Activated CD8-positive, alpha-beta memory T cell treated with anti-CD3 and anti-CD28 coated beads for 1 hour (primary cell): ENCODE measurements at places on chromosomes 3 and 15.

DNA sequence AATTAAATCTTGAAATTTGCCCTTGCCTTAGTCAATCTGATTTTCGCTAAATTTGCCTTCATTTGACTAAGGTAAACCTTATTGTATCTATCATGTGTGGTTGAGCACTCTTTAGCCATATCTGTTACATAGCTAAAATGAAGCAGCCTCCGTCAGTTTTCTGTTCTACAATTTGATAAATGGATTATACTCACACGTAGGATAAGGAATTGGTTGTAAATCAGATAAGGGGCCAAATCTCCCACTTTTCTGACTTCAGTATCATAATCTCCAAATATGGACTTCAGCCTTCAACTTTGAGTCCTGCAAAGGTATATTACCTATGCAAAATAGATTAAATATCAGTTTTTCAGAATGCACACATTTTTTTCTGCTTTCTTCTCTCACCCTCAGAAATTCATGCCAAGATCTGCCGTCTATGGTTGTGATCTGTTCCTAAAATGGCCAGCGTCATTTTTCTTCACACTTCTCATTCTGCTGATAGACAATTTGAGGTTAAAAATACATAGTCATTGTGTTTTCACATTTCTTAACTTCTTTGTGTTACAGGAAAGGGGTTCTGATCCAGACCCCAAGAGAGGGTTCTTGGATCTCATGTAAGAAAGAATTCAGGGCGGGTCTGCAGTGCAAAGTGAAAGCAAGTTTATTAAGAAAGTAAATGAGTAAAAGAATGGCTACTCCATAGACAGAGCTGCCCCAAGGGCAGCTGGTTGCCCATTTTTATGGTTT is 36.9 kb downstream of the RAB8B start:
- no peak for DNase-seq

GRCh38 chr3:184360929-184361531 is 375 bp downstream of the CLCN2 start:
- DNase-seq: no peak

GRCh38 chr3:102791641-102792589 is 357.1 kb downstream of the ZPLD1 start:
- DNase-seq: no peak

GRCh38 chr3:28328188-28329151 is 20.1 kb upstream of the ZCWPW2 start:
- no peak for DNase-seq

DNA sequence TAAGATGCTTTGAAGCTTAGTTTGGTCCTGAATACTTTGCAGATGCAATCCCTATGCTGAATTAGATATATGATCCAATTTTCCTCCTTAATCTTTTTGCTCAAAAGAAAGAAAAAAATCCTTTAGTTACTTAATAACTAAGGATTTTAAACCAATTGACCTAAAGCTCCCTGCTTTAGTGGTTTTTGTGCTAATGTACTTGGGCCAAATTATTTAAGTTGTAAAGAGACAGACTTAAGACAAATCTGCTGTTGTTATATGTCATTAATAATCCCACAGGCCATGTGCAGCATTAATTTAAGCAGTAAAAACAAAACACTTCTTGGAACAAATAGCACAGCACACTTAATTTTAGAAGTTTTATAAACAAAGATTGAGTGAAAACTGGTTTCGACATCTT is 776.1 kb upstream of the SEMA6D start:
- DNase-seq: no peak

DNA sequence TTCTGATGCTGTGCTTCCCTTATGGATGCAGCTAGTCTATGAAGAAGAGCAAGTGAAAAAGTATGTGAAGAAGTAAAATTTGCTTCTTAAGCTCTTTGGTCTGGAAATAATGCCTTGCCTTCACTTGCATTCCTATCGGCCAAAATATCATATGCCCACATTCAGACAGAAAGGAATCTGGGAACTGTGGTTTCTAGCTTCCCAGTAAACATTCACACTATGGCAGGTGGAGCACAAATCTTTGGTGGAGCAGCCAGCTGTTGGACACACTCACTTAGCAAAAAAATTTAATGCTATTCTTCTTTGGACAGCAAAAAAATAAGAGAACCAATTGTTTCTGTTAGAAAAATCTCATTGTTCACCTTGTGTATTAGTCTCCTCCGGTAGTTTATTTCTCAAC is 12.3 kb upstream of the COL6A6 start:
- no peak for DNase-seq

- DNase-seq: no peak
Measured at GRCh38 chr3:98565843-98566242, 27.6 kb downstream of the CPOX start.

DNA sequence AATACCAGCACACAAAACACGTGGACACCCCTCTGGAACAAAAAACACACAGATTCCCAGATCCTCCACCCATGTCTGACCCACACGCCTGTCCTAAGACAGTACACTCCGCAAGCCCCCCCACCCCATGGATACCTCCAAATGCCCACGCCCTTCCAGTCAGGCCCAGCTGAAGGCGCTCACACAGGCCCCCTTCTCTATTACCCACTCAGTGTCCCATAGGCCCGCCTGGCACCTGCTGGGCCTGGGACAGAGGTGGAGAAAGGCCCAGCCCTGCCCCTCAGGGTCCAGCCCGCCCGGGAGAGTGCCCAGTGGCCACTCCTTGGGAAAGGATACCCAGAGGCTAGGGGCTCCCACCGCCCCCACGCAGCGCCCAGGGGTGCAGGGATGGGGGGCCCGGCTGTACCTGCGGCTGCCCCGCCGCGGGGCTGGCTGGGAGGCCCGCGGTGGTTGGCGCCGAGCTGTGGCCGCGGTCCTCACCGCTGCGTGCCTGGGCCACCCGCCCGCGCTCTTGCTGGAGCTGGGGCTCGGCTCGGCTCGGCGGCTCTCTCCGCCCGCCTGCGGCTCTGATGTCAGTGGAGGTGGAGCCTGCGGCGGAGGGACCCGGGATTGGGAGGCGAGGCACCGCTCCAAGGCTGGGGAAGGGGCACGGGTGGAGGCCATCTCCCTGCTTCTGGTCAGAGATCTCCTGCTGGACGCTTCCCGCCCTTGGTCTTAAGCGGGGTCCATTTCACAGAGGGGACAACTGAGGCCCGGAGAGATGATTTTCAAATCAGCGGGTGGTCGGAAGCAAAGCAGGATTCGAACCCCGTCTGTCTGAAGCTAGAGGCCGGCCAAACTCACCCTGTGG is at the start of gene CAMK1:
CAMK1 (minus strand) TSS at position 522 of the 850 bp plus-strand sequence. CDS start 2,198 bp downstream, outside the sequence.
- DNase-seq: no peak

DNA sequence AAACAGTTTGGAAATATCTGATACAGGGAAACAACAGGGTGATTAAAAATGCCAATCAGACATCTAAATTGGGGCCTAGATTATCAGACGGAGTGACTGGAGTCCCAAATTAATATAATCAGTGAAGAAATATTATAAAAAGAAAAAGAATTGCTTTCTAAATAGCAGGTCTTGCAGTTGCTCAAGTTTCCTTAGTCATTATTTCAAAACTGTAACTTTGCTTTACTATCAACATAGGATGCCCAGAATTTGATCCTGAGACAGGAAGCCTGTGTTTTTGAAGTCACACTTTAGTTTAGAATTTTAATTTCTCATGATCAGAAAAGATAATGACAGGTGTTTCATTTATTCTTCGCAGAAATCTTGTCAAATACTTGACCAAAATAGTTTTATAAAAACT is 105.9 kb downstream of the IL1RAP start:
- no peak for DNase-seq

- no peak for DNase-seq
Measured at GRCh38 chr3:194999491-194999890, 271.5 kb downstream of the XXYLT1 start.
